Activated naive CD4-positive, alpha-beta T cell treated with anti-CD3 and anti-CD28 coated beads, Interleukin-2, amount 50 U/mL, for 72 hours (primary cell): ENCODE measurements at places on chromosomes 13 and 19.

- DNase-seq, result no peak
Observed at GRCh38 chr13:21014502-21015170, 46.8 kb downstream of the LATS2 start.

GRCh38 chr19:2013683-2013961 is 1.9 kb downstream of the BTBD2 start:
- no peak for DNase-seq

DNA sequence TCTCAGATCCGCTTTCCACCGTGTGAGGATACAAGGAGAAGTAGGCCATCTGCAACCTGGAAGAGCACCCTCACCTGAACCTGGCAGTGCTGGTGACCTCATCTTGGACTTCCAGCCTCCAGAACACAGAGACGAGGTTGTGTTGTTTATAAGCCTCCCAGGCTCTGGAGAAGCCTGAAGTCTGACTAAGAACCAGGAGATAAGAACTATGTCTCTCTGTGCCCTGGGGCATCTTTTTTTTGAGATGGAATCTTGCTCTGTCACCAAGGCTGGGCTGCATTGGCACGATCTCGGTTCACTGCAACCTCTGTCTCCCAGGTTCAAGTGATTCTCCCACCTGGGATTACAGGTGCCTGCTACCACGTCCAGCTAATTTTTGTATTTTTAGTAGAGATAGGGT is 14.5 kb downstream of the FCGBP start:
- no peak for DNase-seq

GRCh38 chr19:40054632-40055031 is 1.4 kb downstream of the ZNF780B start:
- no peak for DNase-seq

- DNase-seq, result no peak
Observed at GRCh38 chr13:32905063-32905863, 111.0 kb upstream of the KL start.

DNA sequence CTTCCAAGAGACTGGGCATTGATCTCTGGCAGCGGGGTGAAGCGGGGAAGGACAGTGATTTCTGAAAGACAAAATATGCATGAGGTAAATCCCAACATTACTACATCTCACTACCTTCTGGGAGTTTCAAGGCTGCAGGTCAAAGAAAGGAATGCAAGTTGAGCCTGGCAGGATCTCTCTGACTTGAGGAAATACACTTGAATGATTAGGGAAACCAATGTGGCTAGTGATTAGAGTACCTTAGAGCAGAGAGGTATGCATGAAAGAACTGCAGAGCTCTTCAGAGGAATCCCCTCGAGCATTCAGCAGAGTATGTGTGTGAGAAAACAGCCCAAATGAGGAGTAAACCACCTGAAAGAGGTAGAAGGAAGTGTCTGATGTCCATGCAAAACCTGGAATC is 2874.1 kb upstream of the PCDH20 start:
- no peak for DNase-seq

DNA sequence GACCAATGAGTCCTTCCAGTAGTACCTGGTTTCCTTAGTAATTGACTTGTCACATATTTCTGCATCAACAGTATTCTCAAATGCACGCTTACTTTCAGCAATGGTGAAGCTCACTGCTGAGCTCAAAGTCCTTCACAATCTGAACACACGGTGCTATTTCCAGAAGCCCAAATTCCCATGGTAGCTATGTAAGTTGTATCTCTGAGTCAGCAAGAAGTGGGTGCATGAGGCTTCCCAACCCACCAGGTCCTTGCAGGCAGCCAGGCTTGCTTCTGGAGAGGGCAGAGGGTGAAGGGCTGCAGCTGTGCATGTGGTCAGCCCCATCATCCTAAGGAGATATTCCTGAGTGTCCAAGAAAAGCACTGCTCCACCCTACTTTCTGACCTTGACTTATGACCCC is 25.7 kb downstream of the COL4A2 start:
- DNase-seq, result no peak

DNA sequence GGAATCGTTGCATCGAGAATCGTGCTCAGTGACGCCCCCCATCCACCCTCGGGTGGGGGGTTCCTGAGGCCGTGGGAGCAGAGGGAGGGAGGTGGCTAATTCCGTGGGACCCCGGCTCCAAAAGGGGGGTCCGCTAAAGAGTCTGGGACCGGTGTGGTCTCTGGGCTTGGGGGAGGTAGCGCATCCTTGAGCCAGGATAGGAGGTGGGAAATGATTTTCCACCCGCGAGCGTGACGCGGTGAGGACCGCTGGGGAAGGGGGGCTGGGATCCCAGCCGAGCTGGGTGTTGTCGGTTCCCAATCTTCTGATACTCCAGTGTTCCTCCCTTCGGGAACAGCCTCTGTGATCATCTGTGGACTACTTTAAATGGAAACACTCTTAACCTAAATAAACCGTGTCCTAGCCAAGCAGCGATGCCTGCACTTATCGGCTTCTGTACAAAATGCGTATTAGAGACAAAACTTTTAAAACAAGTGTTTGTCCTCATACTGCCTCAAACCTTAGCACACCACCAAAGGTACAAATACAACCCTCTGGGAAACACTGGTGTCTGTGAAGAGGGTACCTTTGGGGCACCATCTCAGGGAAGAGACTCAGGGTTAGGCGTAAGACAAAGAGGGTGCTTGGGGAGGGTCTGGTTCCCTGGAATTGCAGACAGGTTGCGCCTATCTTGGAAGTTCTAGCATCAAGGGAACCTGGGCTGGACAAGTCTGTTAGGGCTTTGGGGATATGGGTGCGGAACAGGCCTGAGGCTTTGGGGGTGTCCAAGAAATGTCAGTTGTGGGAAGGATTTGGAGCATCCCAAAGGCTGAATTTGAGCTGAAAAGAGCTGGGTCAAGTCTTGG is 16.0 kb downstream of the KCNC3 start:
- no peak for DNase-seq

DNA sequence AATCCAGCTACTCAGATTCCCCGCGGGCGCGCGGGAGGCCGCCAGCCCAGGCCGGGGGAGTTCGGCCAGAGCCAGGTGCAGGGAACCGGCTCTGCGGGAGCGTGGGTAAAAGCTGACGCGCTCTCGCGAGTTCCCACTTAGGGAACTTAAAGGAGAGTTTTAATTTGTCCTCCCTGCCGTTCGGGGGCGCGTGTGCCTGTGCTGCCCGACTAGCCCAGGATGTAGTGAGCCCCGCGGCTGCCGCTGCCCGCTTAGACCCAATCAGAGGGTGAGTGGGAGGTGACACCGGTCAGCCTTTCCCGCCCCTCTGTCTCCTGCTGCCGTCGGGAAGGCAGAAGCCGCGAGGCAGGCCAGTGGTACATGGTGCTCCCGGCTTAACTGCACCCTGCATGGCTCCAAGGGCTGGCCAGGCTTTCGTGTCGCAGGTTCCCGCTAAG is 36.0 kb upstream of the NEK3 start:
- peak; percentile 43 for DNase-seq

DNA sequence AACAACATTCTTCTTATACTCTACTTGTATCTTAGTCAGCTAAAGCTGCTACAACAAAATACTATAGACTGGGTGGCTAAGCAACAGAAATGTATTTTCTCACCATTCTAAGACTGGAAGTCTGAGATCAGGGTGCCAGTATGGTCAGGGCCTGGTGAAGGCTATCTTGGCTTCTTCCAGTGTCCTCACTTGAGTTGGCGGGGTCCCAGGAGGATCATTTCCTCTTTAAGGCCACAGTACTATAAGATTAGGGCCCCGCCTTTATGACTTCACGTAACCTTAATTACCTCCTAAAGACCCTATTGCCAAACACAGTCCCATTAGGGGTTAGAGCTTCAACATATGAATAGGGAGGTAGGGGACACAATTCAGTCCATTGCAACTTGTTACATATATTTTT is 30.7 kb upstream of the DOCK9 start:
- no peak for DNase-seq

DNA sequence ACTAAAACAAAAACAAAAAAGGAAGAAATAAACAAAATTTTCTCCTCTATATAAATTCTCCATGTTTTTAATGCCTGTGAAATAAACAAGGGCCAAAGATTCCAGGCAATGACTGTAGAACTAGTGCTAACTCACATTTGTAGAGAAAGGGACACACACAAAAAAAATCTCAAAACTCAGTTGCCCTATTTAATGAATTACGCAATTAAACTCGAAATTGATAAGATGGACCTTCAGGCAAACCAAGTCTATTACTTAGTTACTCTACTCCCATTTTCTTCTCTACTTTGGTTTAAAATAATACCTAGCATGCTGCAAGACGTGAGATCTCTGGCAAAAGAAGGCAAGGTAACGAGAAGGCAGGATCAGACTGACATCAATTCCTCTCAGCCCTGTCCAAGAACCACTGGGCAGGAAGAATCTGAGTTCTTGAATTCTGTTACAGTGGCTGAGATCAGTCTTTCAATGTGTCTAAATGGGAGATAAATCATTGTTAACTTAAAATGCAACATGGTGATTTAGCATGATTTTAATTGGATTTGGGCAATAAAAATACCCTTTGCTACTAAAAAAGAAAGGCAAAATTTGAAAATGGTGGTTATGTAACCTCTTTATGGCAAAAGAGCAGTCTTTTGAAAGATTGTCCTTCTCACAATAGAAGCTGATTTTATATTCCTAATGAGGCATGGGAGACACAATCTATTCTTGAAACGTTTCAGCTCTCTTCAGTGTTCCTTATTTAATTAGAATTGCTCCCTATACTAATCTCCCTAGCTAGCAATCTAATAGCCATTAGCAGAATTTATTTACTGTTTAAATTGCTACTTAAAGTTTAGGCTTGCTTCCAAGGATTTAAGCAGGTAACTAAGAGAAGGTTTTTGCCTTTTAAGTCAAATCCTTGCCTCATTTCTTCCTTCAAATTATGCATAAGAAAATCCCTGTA is 25.9 kb downstream of the SPRY2 start:
- no peak for DNase-seq

GRCh38 chr19:10417541-10418234 is 2.6 kb upstream of the PDE4A start:
- DNase-seq, result no peak

- no peak for DNase-seq
Observed at GRCh38 chr13:44903574-44903985, 85.7 kb downstream of the NUFIP1 start.

DNA sequence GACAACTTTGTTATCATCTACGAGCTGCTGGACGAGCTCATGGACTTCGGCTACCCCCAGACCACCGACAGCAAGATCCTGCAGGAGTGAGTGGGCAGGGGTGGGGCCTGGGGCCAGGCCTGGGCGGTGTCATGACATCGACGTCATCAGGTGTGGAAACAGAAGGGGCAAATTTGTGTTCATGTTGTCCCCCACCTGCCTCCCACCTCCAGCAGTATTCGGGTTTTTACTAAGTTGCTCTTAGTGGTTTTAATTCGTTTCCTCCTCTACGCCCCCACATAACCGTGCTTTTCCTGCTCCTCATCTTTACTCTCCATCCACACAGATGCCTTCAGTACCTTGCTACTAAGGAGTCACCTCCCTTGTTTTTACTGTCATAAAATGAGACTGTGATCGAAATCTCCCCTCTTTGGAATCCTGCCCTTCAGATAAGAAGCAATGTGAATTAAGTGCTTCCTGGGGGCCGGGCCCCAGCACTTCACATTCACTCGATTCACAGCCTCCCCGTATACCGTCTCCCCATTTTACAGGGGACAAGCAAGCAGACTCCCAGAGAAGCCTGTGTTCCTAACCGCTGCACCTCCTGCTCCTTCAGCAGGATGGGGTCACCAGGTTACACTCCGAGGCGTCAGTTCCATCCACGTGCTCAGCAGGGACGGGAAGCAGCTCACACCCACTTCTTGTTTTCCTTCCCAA is 10.5 kb downstream of the AP1M1 start:
- DNase-seq, result peak; percentile 37

- no peak for DNase-seq
Observed at GRCh38 chr19:28466107-28467045, 746.6 kb downstream of the UQCRFS1 start.

- DNase-seq, result no peak
Observed at GRCh38 chr19:6970021-6970420, 51.2 kb downstream of the MBD3L2B start.

DNA sequence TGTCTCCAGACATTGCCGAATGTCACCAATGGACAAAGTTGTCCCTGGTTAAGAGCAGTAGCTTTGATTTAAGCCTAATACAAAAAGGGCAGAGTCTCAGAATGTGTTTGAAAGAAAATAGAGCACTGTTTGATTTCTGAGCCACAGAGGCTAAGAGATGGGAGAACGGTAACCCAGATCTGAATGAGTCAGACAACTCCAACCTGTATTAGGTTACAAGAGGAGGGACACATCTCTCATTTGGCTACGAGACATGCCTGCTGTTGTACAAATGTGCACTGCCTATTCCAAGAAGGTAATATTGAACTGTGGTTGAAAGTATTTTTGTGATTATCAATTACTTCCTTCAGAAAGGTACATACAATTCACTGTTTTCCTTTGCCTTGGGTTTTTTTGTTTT is 4.9 kb upstream of the HSPH1 start:
- no peak for DNase-seq

GRCh38 chr13:105579821-105580710 is 955.4 kb downstream of the EFNB2 start:
- no peak for DNase-seq
